Anterior cingulate cortex (tissue), 58 donors: ENCODE measurements at places on chromosomes 7 and 10.

DNA sequence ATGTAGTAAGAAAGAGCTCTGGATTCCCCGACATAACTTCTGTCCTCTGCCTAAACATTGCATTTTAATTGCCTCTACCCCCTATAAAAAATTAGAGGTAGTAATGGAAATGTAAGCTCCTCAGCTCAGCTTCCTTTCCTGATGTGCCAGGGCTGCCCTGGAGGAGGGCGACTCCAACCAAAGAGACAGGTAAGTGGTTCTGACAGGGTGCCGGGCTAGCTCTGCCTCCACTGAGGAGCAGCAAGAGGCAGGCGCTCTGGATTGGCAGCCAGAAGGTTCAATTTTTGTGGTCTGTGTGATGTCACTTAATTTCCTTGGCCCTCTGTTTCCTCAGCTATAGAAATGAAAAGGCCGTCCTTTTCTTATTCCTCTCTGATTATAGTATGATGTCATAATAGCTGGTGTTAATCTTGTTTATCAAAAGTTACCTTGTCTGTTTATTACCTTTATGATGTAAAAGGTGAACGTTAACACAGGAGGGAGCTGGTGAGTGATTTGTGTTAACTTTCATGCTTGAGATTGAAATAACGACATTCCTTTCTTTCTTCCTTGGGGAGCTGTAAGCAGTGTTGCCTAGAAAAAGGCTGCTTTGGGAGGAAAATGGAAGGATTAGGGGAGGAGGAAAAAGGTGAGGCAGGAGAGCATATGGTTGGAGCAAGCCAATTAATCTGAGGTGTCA is 51.8 kb downstream of the ANLN start:
- no peak for DNase-seq

DNA sequence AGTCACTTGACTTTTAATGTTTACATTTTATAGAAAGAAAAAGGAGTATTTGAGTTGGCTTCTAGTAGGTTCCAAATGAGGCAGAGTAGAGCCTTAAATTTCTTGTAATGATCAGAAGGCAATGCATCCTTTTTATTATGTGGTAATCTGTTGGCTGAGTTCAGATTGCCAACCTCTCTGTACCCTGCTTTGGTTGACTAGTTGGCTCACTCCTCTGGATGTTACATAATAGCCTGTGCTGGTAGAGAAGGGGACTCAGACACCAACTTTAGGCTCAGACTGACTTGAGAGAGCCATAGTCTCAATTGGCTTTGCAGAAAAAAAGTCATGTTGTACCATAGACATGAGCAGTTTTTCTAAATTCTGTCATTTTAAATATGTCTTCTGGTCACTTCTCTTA is 46.8 kb upstream of the GLCCI1 start:
- DNase-seq = no peak

DNA sequence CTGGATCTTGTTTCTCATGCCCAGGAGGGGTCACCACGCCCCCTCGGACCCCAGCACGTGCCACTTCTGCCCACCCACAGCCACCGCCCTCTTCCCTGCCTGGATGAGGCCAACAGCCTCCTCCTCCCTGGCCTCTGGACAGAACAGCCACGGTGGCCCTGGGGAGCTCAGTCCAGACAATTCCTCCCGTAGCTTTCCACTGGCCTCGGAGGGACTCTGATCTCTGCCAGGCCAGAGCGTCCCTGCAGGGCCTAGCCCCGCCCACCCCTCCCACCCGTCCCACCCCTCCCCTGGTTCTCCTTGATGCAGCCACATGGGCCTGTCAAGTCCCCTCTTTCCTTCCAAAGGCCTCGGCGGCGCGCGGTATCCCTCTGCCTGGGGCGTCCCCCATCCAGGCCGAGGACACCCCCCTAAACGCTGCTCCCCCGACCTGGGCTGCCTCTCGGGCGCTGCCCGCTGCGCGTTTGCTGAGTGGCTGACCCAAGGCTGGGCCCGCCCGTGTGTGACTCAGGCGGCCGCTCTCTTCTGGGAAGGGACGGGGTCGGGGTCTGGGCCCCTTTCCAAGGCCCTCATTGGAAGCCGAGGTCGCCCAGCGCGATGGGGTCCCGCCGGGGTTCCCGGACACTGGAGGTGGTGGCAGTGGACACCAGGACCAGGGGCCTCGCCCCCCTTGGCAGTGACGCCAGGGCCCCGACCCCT is 557 bp downstream of the TMEM120A start:
- DNase-seq = peak; percentile 72

GRCh38 chr10:113273181-113274163 is 279.4 kb upstream of the HABP2 start:
- peak; percentile 56 for DNase-seq

DNA sequence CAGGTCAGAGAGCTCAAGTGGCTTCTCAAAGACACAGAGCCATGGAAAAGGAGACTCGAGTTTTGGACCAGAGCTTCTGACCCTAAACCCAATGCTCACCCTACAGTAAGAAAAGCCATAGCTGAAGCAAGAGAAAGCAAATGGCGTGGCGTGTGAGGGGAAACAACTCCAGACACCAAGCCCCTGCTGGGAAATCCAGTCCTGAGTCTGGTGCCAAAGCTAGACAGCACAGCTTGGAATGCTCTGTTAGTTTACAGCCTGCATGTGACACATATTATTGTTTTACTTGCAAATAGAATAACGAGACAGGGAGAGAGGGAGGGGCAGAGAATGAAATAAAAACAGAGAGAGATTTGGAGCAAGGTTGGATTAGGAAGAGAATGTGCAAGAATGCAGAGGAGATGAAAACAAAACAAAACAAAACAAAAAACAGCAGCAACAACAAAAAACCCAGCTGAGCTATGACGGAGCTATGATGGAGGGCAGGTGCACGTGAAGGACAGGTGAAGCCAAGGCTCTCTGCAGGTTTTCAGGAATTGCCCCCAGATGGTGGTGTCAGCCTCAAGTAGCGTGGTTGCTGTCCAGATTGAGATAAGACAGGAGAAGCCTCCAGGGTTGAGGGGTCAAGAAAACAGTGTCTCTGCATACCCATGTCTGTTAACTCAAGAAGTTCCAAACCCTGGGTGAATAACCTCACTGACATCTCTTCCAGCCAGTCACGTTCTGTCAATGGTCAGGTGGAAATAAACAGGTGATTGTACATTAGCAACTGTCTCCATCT is 69.7 kb upstream of the LRRC18 start:
- no peak for DNase-seq

DNA sequence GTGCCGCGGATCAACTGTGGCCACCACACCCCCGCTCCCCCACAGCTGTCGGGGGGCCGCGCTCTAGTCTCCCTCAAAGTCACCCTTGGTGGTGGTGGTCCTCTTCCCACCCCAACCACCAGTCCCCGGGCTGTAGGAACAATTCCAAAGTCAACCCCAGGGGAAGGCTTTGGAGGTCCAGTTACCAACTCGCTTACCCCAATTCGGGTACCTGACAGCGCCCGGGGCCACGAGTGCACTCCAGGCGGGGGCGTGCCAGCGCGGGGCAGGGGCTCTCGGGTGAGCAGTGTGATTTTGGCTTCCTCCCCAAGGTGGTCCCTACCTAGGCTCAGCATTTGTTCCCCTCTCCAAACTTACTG is 584 bp upstream of the ZMIZ1 start:
- DNase-seq = no peak

DNA sequence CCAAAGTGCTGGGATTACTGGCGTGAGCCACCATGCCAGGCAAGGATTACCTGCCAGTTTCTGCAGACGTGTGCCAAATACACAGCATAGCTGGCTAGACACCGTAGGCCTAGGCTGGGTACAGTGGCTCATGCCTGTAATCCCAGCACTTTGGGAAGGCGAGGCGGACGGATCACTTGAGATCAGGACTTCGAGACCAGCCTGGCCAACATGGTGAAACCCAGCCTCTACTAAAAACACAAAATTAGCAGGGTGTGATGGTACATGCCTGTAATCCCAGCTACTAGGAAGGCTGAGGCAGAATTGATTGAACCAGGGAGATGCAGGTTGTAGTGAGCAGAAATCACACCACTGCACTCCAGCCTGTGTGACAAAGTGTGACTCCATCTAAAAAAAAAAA is 868 bp downstream of the RFC2 start:
- DNase-seq = no peak

DNA sequence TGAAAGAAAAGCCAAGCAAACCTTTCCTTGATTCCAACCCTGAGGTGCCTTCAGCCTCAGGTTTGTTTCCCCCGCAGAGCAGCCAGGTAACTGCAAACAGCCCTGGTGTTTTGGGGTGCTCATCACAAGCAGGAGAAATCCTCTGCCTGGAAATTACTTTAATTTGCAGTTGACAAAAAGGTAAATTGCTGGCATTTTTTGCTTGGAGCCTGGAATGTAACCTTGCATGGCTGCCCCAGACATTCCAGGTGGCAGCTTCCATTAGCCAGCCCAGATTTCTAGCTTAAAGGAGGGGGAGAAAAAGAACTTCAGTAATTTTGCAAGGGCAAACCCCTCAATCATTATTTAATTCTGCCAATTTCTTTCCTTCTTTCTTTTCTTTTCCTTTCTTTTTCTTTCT is 194.4 kb downstream of the MYOF start:
- DNase-seq = no peak

DNA sequence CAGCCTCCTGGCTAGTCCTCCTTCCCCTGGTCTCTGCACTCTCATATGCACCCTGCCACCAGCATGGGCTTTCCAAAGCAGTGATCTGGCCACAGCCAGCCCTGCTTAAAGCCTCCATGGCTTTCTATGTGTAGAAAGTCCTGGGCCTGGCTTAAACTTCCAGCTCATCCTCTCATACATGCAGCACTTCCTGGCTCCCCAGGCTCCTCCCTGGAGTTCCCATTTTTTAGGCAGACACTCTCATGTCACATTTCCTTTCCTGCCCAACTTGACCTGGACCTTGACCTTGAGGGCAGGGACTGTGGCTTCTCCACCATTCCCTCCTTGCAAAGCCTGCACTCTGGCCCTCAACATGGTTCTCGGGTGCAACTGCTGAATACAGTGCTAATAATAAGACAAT is 79.5 kb downstream of the CHST15 start:
- no peak for DNase-seq

- DNase-seq = no peak
Observed at GRCh38 chr10:5349362-5349761, 15.4 kb upstream of the UCN3 start.

GRCh38 chr7:1761774-1762173 is 91.7 kb downstream of the ELFN1 start:
- DNase-seq = no peak

- DNase-seq = no peak
Observed at GRCh38 chr7:123972045-123972444, 47.0 kb downstream of the SPAM1 start.

GRCh38 chr7:149716007-149716931 is 57.1 kb downstream of the ZNF467 start:
- no peak for DNase-seq

GRCh38 chr10:35012781-35013180 is 77.4 kb downstream of the CUL2 start:
- no peak for DNase-seq

DNA sequence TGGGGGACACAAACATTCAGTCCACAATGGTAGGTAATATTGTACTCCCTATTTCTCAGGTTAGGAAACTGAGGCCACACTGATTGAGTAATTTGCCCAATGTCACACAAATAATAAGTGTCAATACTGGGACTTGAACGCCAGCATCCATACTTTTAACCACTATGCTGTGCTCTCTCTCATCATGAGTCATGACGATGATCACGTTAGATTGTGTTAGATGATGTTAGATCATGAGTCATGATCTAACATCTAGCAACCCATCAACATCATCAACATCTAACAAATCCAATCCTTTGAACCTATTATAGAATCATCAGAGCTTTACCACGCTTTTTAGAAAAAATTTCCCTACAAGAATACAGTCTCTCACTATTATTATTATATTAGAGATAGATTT is 28.1 kb upstream of the HERPUD2 start:
- DNase-seq = no peak

DNA sequence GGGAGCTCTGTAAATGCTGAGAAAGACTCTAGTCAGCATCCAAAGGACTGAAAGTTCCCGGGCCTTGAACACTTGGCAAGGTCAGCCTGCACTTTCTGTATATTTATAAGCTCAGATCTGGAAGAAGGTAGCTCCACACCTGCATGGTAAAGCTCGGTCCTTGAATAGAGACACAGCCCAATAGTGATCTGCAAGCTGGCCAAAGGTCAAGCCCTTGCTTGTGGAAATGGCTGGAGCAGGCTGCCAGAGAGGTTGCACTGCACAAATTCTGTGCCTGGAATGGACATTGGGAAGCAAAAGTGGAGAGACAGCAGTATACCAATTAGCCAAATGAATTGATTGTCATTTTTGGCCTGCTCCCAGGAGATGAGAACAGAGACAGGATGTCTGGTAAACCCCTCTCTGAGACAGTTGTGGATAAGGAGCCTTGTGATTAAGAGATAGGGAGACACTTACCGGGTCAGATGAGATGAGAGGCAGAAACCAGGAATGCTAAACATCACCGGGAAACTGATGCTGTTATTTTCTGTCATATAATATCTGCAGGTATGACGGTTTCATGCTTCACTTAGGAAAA is 8.0 kb upstream of the FRA10AC1 start:
- DNase-seq = no peak

DNA sequence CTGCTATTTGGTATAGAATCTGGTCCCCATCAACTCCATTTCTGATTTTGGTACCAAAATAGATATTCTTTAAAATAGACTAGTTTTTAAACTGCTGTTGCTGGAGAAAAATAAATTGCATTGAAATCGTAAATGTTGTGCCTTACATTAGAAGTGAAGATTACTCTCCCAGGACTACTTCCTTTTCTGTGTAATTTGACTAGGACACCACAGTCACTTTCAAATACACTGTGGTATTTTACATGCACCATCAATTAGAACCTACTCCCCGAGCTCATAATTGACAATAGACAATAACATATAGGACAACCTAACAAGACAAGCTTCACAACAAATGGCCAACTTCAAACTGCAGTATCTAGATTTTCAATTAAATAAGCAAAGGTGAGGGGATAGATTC is 211.5 kb downstream of the DGKB start:
- DNase-seq = no peak

- DNase-seq = no peak
Observed at GRCh38 chr7:45657136-45657889, 83.1 kb downstream of the ADCY1 start.

GRCh38 chr10:133422807-133423771 is 1.3 kb downstream of the SPRN start:
- DNase-seq = no peak

DNA sequence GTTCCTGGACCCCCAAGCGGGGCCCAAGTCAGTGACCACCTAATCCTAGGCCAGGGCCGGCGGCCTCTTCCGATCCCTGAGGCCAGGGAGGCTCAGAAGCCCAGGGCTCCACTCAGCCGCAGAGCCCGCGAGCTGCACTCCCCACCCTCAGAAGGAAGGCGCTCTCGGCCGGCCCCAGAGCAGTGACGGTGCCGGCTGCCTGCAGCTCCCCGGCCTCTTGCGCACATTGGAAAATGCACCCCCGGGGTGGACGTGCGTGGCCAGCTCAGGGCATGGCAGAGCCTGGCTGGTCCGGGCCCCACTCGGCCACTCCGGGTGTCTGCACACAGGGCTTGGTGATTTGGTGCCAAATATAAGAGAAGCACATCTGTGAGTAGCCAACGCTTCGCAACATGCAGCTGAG is 269.1 kb downstream of the PTPRN2 start:
- no peak for DNase-seq
